ENCODE measurements at places on chromosomes 1 and 21. TPM values are rescaled to one million over a fixed set of nuclear protein-coding genes. Genes with fewer than 3 reads are reported as not detected.

DNA sequence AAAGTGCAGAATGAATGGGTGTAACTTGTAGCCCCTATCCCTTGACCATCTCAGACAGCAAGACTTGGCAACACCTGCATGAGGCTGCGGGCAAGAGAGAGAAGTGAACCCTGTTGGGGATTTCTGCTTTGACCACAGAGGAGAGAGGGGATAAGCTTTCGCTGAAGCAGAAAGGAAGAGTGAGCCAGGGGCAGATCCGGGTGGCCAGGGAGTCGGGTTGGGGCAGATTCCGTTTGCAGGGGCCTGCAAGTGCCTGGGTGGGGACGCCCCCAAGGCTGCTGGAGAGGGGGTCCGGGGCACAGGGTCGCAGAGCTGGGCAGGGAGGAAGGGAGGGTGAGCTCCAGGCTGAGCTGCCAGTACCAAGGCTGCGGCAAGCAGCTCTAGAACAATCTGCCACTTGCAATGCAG lies 25.3 kb upstream of the PIK3CD start:
- DNase-seq: peak; percentile 58

- no peak for DNase-seq
Measured at GRCh38 chr21:26550326-26550725, 22.8 kb downstream of the CYYR1 start.

- DNase-seq: no peak
Measured at GRCh38 chr1:156602557-156602993, 1.3 kb upstream of the GPATCH4 start.

The NBPF4 gene
- total RNA-seq: under 0.01 TPM

DNA sequence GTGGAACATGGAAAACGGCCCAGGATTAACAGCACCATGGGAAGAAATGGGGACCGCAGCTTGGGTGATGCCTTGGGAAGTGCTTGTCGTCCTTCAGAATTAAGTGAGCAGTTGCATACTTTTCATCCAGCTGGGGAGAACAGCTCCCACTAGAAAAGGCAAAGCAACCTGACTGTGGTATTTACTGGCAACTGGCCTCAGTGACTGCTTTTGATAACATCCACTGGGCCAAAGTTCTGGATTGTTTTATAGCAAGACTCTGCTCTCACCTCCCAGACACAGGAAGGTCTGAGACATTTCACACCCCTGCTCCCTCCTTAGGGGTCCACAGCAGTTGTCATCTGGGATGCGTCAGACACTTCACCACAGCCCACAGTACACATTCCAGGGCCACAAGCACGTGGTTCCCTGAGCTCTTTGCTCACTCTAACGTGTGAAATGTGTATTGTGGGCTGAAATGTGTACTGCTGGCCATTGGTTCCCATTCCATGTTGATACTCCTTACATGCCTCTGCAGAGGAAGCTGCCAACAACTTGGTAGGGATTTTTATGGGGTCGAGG lies 6.6 kb downstream of the PAPPA2 start:
- DNase-seq: no peak

- no peak for DNase-seq
Measured at GRCh38 chr21:33125680-33126375, 55.9 kb downstream of the OLIG1 start.

The COA6 gene
- 20.3 TPM for total RNA-seq

The NTRK1 gene
- 0.88 TPM for total RNA-seq

DNA sequence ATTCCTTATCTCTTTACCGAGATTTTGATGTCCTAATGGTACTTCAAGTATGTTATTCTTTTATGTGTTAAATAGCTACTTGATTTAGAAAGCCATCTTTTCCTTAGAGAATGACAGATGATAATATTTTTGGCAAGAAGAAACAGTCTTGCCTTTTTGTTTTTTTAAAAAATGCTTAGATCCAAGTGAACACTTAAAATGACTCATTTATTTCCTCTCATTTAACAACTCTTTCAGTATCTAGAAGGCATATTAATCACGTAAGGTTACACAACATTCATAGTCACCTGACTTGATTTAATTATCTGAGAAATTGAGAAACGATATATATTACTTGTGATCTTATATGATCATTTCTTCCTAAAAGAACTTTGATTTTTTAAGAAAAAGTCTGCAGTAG lies 52.4 kb downstream of the SUCO start:
- DNase-seq: no peak

The ST6GALNAC5 gene
- total RNA-seq: 1.1 TPM

- no peak for DNase-seq
Measured at GRCh38 chr1:186768906-186769305, 59.8 kb upstream of the PLA2G4A start.

DNA sequence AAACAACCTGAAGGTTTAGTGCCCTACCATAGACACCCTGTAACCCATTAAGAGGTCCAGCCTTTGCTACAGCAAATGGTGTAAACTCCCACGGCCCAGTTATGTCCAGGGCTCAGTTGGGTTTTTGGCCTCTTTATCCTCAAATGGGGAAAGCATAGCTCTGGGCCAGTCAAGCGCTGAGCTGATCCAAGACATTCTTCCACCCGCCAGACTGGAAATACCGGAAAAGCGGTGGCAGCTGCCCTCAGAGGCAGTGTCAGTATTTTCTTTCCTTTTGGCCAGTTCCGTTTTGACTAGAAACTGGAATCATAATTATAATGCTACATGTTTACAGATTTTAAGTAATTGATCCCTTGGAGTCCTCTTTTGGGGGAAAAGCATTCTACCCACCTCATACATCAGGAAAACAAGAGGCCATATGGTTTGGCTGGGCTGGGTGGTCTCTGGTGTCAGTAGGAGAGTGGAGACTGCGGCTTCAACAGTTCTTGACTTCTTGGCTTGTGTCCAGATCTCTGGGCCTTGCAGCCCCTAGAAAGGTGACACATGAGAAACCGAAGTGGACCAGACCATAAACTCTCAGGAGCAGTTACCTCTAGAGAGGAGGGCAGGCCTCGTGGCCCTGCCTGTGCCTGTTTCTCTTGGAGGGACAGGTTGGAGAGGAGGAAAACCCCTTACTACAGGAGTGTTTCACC lies 30.2 kb upstream of the CLDN14 start:
- no peak for DNase-seq

GRCh38 chr21:31850886-31851285 lies 21.9 kb upstream of the HUNK start:
- no peak for DNase-seq

The ILDR2 gene
- total RNA-seq: under 0.01 TPM

GRCh38 chr1:108785880-108786279 lies 39.4 kb downstream of the STXBP3 start:
- no peak for DNase-seq

GRCh38 chr21:29788752-29789151 lies 151.0 kb downstream of the GRIK1 start:
- DNase-seq: no peak
